ENCODE measurements at places on chromosomes 3 and 15.

DNA sequence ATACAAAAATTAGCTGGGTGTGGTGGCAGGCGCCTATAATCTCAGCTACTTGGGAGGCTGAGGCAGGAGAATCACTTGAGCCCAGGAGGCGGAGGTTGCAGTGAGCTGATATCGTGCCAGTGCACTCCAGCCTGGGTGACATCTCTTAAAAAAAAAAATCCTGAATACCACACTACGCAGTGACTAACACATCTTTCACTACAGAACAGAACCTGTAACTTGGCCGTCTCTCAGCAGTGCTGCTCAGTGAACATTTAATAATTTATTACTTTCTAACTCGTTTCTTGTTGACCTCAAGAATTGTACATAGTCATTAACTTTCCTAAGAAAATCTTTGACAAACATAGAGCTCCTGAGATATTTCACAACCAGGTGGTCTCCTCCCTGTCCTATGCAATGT lies 3.8 kb downstream of the GREM1 start:
- no peak for DNase-seq

- no peak for DNase-seq
Observed at GRCh38 chr3:106305127-106305526, 436.3 kb upstream of the CBLB start.

GRCh38 chr3:179174316-179174715 lies 26.2 kb downstream of the PIK3CA start:
- DNase-seq = no peak

DNA sequence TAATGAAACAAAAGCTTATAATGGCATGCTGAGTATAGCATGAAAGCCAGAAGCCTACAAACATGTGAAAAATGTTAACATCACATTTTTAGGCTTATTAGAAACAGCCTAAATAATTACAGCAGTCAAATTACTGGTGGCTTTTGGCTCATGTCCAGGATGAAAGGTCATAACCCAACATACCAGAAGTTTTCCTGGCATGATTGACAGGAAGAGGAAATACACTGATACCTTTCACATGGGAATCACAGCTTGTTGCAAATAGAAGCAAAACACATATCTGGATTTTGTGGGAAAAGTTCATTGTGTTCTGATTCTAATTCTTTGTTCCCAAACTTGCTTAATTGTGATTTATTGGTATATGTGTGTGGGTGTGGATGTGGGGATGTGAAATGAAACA lies 393.5 kb upstream of the ARRDC4 start:
- no peak for DNase-seq

DNA sequence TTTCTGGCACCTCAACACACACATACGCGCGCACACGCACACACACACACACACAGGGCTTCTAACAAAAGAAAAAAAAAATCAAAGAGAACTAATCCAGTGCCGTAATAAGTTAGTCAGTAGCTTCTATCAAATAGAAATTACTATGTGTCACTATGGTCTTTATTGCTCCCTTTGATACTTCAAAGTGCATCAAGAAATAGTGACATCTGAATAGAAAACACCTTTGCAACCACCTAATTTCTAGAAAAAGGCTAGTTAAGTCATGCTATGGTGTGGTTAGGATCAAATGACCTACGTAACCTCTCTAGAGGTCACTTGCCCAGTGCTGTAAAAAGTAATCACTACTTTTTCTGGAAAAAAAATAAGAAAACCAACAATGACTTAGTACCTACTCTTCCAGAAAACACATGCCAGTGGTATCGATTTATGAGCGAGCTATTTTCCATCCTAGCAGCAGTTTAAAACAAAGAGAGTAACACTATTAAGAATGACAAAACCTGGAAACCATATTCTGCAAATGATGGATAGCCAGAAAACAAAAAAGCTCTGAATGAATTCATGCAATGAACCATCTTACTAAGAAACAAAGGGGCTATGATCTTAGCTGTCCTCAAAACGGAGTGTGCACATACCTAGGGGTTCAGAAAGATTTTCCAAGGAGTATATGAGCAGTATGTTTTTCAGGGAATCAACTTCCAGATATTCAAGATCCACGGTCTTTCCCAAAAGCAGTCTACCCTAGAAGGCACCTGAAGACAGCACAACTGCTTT lies 6.8 kb downstream of the AVEN start:
- no peak for DNase-seq

- no peak for DNase-seq
Observed at GRCh38 chr3:139455206-139455605, 21.1 kb downstream of the RBP2 start.

GRCh38 chr3:45515999-45516725 lies 78.4 kb upstream of the LIMD1 start:
- no peak for DNase-seq

- DNase-seq = no peak
Observed at GRCh38 chr3:127668906-127669305, 3.8 kb upstream of the ABTB1 start.

GRCh38 chr3:60752809-60753208 lies 498.4 kb downstream of the FHIT start:
- no peak for DNase-seq

- DNase-seq = no peak
Observed at GRCh38 chr3:184178521-184179138, 4.0 kb downstream of the AP2M1 start.

GRCh38 chr3:66860771-66861170 lies 137.3 kb upstream of the KBTBD8 start:
- no peak for DNase-seq

GRCh38 chr3:11622586-11623550 lies 20.8 kb downstream of the VGLL4 start:
- DNase-seq = peak; percentile 92

- no peak for DNase-seq
Observed at GRCh38 chr3:144031938-144032337, 60.3 kb downstream of the DIPK2A start.

GRCh38 chr3:14698601-14699244 lies 23.8 kb downstream of the C3orf20 start:
- DNase-seq = no peak

GRCh38 chr3:103614719-103615118 lies 1179.9 kb downstream of the ZPLD1 start:
- no peak for DNase-seq

- no peak for DNase-seq
Observed at GRCh38 chr15:69951256-69951897, 146.3 kb downstream of the TLE3 start.

DNA sequence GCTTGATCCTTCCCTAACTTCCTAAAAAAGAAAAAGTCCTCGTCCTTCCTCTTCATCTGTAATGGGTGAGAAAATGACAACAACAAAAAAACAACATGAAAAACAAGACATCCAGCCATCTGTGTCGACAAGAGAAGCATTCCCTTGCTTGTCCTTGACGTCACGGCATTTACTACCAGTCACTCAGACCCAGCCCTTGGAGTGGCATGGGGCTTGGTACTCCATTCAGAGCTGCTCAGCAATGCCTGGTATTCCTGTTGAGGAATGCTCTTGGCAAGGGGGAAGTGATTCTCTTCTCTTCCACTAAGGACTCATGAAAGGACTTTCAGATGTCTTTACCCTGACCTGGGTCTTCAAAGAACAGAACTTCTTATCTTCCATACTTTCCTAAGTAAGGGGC lies 339.7 kb upstream of the RASGRP1 start:
- no peak for DNase-seq

DNA sequence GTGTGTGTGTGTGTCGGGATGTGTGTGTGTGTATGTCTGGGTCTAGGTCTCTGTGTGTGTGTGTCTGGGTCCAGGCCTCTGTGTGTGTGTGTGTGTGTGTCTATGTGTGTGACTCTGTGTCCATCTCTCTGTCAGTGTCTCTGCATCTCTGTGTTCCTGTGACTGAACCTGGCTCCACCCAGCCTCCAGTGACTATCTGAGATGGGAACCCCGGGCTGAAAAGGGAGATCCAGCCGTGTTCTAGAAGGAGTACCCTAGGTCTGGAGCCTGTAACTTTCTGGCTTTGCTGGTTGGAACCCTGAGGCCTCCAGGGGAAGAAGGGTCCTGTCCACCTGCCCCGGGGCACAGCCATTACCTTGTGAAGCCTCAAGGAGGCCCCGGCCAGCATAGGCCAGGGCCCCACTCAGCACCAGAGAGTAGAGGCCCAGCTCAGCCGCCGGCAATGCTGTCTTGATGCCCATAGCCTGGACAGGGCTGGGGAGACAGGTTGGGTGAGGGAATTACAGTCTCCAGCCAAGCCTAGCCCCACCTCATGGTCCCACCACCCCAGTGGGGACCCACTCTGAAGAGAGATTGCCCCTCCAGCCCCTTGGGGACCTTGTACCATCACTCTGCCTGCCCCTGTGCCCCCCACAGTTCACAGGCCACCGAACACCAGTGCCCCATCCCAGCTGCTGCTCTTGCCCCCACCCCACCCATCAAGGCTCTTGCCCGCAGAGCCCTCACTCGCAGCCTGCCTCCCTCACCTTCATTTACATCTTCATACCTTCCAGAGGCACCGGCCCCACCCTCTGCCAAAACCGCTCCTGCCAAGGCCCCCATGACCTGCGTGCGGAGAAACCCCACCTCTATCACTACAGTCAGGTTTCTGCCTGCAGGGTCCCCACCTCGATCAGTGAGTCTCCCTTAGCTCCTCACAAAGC lies 2.0 kb downstream of the HHATL start:
- no peak for DNase-seq

DNA sequence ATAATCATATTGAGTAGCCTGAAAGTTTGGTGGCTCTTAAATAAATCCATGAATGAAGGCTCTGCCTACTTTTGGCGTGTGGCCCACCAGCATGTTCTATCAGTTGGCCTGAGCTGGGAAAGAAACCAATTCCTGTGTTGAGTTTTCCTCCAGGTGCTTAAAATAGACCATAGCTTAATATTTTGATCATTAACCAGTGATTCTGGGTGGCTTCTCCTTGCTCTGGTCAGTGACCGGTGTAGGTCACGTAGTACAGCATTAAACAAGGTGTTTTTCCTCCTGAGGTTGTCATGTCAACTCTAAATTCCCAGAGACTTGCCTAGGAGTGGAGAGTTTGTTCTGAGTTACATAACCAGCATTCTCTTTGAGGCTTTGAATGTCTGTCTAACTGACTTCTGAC lies 1.3 kb downstream of the HHLA2 start:
- DNase-seq = no peak

GRCh38 chr3:115040673-115041286 lies 106.3 kb downstream of the ZBTB20 start:
- peak; percentile 70 for DNase-seq

DNA sequence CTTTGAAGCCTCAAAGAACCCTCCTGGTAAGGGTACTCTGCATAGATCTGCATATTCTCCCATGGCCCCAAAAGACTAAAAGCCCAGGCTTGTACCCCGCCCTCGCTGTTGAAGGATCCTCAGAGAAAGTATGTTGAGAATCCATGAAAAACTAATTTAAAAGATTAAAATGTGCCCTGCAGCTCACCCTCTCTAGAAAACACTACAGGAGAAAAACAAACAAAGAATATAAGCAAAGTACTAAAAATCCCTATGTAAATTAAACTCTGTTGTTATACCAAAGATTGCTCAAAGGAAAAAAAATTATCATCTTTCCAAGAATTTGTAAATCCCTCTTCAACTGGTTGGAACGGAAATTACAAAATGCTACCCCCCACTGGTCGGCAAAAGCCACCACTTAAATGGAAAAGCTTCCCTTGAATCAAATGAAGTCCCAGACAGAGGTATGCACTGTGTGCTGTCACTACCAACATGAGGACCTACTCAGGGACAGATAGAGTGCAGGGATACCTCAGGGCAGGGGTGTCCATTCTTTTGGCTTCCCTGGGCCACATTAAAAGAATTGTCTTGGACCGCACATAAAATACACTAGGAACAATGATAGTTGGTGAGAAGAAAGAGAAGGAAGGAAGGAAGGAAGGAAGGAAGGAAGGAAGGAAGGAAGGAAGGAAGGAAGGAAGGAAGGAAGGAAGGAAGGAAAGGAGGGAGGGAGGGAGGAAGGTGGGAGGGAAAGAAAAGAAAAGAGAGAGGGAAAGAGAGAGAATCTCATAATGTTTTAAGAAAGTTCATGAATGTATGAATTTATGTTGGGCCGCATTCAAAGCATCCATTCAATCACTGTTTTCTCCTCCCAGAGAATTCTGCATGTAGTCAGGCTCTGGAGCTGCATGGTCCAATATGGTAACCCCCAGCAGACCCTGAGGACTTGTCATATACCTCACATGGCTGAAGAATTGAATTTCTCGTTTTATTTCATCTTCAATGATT lies 88.1 kb downstream of the MAGI1 start:
- DNase-seq = no peak

GRCh38 chr15:65655026-65655425 lies 33.3 kb downstream of the SLC24A1 start:
- DNase-seq = no peak

DNA sequence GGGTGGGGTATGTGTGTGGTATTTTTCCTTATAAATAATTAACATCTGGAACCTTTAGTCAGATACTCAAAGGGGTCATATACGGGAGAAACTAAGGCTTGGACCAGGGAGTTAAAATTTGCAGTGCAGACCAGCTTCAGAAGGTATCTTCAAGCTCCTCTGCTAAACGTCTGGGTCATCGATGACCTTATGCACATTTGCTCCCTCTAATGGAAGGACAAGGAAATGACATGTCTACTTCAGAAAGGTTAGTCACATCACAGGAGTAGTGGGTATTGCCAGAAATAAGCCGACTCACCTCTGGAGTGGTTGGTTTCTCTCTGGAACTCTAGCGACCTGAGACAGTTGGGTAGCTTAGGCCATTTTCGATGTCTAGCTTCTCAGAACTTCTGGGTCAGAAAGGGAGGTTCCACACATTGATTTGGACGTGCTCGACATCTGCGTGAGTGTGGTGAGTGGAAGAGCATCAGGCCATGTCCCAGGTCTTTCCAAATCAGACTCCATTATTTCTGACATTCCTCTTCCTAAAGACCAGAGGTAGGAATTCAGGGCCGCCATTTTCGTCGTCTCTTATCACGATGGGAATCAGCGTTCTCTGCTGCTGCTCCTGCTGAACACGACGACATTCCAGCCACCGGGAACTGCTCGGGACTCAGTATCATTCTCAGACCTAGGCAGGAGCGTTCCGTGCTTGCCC lies 31.8 kb upstream of the RASA2 start:
- DNase-seq = peak; percentile 89

- no peak for DNase-seq
Observed at GRCh38 chr3:31187380-31187779, 292.9 kb upstream of the GADL1 start.

DNA sequence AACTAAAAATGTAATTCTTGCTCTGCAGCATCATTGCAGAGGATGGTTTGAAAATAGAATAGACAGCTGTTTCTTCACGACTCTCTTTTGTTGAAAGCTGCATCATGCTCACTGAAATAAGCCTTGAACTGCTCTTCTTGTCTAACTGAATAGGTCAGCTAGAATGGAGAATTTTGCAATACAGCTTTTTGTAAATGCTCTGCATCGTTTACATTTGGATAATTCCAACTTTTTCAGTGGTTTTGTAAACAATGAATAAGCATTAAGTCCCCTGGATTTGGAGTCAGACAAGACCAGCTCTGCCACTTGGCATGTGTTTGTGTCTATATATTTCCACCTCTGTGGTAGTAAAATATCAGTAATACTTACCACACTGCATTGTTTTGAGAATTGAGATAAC lies 95.2 kb downstream of the PLSCR2 start:
- DNase-seq = no peak

DNA sequence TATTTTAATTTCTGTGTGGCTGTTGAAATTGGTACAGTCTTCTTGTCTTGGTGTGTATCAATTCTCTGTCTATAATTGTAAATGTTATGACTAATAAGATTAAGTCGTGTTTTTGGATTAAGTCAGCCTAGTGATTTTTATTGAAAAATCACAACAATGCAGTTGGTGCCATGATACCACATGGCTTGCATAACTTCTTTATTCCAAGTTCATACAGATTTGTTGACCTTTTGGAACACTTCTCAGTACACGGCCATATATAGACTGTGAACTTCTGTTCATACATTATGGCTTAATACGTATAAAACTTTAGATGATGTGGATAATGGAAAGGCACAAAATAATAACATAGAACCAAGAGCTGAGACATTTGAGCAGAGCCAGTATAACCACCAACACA lies 121.2 kb upstream of the NAALADL2 start:
- no peak for DNase-seq
